ENCODE measurements at places on chromosomes 6 and 20.

DNA sequence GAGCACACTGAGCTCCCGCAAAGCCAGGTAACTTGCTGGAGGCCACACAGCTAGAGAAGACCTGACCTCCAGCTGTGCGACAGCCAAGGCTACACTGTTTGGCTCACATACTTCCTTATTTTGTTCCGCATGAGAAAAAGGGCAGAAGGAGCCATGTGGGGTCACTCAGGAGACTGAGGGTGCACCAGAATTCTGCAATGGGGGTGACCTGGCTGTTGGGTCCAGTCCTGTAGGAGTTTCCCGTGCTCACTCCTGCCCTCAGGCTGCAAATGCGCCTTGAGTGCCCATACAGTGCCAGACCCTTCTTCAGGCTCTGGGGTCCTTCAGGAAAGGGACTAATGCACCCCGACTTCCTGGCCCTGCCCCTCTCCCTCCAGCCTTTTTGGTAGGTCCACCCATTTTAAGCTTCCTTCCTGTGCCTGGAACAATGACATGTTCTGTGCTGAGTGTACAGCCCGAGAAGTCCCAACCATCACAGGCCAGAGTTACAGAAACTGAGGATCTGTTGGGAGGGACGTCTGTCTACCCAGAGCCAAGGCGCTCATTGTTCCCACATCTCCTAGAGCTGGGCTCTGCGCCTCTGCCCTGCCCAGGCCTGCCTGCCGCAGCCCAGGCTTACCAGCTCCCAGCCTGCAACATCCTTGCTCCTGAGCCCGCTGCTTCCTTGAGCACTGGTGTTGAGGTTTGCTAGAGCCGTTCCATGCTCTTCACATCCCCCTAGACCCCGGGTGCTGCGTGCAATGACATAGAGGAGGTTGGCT lies 33.5 kb upstream of the CD93 start:
- no peak for DNase-seq

DNA sequence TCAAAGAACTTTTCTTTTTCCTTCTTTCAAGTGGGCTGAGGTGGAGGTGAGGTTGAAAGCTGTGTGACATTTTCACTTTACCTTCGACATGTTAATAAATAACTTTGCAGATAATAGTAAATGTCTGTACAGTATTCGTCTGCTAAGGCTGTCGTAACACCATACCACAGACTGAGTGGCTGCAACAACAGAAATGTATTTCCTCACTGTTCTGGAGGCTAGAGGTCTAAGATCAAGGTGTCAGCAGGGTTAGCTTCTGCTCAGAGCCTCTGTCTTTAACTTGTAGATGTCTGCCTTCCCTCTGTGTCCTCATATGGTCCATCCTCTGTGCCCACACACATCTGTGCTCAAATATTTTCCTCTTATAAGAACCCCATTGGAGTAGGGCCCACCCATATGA lies 14.9 kb downstream of the PHACTR2 start:
- DNase-seq: no peak

DNA sequence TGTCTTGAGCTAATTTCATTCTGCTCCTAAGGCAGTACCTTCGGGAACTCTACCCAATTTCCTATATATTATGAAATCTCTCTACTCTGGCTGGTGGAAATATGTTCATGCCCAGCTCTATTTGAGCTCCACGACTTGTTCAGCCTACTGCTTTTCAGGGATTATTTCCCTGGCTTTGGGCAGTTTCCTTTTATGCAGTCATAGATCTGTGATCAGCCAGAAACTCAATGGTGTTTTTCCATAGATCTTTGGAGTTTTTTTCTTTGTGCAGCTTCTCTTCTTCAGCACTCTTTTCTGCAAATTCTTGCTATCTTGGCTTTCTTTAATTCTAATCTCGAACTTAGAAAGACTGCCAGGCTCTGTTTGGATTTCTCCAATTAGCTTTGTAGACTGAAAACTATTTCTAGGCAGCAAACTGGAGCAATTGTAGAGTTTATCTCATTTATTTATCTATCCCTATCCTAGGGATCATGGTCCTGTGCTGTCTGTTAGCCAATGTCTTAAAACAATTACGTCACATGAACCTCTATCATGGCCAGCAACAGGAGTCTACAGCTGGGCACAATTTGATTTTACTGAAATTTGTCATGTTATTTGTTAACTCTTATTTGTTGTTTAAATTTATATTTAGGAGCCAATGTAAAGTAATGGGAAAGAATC lies 328.4 kb downstream of the BCKDHB start:
- DNase-seq: no peak

- no peak for DNase-seq
Measured at GRCh38 chr20:18808712-18809111, 4.9 kb upstream of the SCP2D1 start.

GRCh38 chr20:50027611-50028105 lies 44.9 kb downstream of the SNAI1 start:
- DNase-seq: no peak

- DNase-seq: no peak
Measured at GRCh38 chr20:38402816-38403215, 32.3 kb downstream of the SNHG17 start.

DNA sequence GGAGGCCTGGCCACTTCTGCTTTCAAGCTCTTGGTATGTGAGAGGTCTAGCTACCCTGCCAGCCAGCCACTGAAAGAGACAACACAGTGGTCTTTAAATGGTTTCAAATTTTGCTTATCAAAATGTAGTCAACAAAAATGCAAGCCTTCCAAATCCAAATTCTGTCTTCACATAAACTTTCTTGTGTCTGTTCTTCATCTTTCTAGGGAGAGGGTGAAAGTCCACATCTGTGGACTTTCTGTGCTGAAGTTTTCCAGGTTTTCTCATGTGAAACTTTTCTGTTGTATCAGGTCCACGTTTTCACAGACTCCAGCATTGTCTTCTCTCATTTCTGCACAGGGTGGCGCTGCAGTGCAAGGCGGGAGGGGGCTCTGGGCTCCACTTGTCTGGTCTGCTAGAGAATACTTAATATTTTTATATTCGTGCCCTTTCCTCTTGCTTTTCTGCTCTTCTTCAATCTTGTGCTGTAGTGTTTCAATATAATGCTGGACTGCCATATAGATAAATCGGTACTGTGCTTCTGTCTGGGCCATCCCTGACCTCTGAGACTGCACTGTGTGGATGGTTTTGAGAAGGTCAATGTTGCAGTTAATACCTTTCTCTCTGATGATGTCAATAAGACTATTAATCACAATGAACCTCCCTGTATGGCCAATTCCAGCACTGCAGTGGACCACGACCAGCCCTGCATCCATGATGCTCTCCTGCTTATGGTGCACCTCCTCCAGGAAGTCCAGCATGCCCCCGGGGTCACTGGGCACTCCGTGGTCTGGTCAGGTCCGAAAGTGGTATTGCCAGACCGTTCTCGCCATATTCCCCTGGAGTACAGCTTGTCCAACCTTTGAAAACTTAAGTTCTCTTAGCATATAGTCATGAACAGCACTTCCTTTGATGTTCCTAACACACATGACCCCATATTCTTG lies 161.6 kb upstream of the TNFAIP3 start:
- no peak for DNase-seq

- no peak for DNase-seq
Measured at GRCh38 chr20:63072231-63072791, 65.5 kb upstream of the BHLHE23 start.

DNA sequence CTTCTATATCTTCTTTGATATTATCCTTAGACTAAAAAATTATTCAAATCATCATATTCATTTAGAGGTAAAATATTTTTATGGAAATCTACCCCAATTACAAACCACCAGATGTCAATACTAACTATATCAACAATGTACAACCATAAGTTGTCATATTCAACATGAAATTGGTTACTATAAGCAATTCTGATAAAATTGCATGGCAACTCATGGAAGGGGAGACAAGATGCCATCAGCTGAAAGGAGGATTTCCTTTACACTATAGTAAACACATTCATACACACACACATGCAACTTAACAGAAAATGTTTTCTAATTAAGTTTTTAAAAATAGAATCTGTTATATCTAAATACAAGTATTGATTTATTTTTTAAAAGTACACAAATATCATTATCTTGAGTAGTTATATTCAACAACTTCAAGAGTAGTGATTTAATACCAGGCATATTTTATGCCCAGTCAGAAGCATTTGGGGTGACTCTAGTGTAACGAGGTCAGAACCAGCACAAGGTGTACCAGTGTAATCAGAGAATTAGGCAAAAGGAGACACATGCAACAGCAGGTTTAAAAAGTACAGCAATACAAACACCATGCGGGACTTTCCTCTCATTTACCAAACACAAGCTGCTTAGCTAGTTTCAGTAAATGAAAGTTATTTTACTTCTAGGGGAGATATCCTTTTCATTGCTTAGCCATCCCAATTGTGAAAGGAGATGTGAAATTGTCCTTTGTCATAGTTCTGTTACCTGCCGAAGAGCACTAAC lies 1.0 kb downstream of the FILIP1 start:
- DNase-seq: no peak

DNA sequence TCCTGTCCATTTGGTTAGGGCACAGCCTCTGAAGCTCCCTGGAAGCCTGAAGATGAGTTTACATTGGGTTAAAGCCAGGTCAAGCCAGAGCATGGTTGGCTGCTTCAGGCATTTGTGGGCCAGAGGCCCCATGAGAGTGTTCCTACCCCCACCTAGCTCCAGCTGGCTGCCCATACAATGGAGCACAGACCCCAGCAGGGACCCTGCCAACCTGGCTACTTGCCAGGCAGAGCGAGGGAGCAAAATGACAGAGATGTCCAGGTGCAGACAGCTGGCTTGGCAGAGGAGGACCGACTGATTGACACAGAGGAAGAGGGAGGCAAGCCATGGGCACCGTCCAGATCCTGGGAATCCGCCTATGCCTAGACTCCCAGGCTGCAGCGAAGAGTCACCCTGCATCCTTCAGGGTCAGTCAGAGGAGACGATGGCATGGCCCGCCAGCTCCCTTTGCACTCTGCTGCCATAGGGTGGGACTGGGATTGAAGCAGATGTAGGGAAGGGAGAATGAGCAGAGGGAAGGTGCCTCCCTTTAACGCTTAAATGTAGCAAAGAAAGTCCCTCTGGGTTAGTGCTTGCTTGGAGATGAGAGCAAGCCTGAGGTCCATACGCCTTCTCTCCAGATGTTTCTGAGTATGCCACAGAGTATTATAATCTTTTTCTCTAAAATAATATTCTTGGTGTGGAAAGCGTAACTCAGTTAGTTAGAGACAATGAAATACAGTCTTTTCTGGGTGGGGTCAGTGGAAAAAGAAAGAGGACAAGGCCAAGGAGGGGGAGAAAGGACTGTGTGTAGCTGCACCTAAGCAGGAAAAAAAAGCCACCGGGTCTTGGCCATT lies 77.6 kb upstream of the FYN start:
- peak; percentile 11 for DNase-seq

DNA sequence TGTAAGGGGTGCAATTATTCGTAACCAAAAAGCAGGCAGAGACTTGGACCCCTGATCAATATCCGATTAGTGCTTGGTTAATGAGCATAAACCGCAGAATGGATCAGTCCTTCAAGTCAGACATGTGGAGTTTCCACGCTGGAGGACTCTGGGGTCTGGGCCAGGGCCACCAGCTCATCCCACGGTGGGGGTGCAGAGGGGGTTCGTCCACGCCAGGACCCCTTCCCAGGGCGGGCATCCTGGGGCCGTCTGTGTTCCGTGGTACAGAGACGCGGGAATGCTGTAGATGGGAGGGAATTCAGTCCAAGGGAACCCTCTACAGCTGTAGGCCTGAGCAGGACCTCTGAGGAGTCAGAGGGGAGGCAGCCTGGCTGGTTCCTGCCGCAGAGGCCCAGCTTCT lies 197.7 kb downstream of the TAF4 start:
- DNase-seq: no peak

GRCh38 chr6:42332916-42333315 lies 115.3 kb upstream of the MRPS10 start:
- DNase-seq: no peak

DNA sequence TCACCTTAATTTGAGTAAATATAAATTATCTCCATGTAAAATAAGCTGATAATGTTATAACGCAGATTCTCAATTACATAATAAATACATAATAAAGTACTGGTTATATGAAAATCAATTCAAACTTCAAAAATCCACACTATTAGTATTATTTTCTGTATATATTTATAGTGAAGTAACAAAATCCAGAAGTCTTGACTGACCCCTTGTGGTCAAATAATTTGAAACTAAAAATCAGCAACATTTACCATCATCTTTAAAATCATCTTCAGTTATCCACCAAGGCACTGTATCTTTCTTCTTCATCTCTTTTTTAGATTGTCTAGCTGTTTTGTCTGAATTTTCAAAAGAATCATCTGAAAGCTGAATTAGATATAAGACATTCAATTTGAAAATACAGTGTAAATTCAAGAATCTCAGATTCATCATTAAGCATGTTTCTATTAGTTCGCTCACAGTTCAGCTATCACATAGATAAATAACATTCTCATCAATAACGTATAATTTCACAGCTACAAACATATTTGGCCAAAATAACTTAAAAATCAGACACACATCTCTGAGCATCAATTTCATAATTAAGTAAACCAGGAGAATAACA lies 6.5 kb downstream of the CEP162 start:
- DNase-seq: peak; percentile 3

DNA sequence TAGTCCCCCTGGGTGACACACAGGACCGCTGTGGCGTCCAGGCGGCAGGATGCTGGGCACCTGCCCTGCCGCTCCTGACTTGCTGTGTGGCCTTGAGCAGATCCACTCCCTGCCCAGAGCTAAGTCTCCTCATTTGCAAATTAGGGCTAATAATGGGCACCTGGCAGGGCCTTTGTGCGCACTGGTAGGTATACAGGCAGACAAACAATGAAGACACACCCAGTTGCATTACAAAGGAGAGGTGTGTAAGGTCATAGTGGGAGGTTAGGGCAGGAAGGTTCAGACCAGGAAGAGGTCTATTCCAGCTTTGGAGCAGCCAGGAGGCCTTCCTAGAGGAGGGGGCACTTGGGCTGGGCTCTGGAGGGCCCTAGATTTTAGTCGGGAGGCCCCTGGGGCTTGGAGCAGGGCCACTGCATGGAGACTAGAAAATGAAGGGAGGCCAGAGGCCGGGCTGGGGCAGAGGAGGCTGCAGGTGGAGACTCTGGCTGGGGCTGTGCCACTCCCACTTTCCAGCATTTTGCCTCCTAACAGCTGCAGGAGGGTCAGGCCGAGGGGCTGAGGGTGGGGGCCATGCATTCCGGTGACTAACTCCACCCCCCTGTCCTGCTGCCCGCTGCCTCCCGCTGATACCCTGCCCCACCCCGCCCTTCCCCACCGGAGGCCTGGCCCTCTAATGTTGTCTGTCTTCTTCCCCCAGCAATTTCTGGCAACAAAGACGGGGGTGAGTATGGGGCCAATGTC lies 28.5 kb downstream of the MYH7B start:
- DNase-seq: no peak

GRCh38 chr6:96468681-96469224 lies 52.9 kb upstream of the UFL1 start:
- peak; percentile 47 for DNase-seq

- DNase-seq: no peak
Measured at GRCh38 chr6:16041327-16041726, 87.6 kb upstream of the MYLIP start.

All from LNCaP clone FGC (cell line).